ENCODE measurements at places on chromosomes 6 and 20. TPM values are rescaled to one million over a fixed set of nuclear protein-coding genes. Genes with fewer than 3 reads are reported as not detected.

The CSNK2A1 gene
- polyA plus RNA-seq, result 47.3 TPM

The ME1 gene
- polyA plus RNA-seq, result not detected

The F13A1 gene
- 0.05 TPM for polyA plus RNA-seq

The OPRL1 gene
- polyA plus RNA-seq, result 0.18 TPM

The HTR1B gene
- polyA plus RNA-seq, result not detected

The PRKN gene
- 10.3 TPM for polyA plus RNA-seq

The PHACTR1 gene
- 0.18 TPM for polyA plus RNA-seq

The DACT2 gene
- polyA plus RNA-seq, result not detected

The FAM162B gene
- polyA plus RNA-seq, result not detected

The CALHM4 gene
- not detected for polyA plus RNA-seq

The LRRC1 gene
- polyA plus RNA-seq, result 2.0 TPM

The ADGRF1 gene
- polyA plus RNA-seq, result not detected

The PLEKHG1 gene
- not detected for polyA plus RNA-seq

The KCNQ5 gene
- 4.6 TPM for polyA plus RNA-seq

The SRMS gene
- polyA plus RNA-seq, result not detected

The NRSN1 gene
- polyA plus RNA-seq, result not detected

The C6orf62 gene
- 130 TPM for polyA plus RNA-seq

The METTL24 gene
- polyA plus RNA-seq, result not detected

The MAP1LC3A gene
- 1.1 TPM for polyA plus RNA-seq

The SOBP gene
- not detected for polyA plus RNA-seq
